ENCODE measurements at places on chromosomes 7 and 10. TPM values are rescaled to one million over a fixed set of nuclear protein-coding genes. Genes with fewer than 3 reads are reported as not detected.

The HOXA5 gene
- not detected for total RNA-seq

The NRBF2 gene
- total RNA-seq, result 23.6 TPM

DNA sequence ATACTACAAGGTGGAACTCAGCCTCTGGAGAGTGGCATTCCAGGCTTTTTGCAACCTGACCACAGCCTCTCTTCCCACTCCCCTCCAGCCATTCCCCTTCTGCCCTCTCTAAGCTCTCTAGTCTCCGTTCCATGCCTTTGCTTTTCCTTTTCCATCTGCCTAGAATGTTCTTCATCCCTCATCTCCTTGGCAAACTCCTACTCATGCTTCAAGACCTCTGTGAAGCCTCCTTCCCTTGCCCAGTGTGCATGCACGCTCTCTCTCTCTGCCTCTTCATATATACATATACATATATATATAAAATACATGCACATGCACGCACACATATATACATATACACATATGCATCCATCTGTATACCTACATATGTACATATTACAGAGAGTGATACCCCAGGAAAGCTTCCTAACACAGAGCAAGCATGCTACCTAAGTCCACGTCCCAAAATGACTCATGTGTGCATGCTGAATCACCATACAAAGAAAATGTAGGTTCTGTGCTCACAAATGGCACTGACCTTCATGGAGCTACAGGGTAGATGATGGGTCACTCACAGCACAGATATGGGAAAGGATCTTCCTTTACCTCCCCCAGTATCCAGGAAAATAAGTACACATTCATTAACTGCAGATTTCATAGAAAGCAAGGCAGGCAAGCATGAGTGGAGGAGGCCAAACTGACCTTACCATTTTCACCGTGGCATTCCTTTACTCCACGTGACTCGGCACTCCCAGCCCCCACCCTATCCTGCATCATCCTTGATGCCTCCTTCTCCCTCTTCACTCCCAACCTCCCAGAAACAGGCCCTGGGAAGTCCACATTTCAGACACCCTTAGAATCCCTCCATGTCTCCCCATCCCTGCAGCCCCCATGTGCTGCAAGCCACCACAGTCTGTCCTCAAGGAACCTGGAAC is 238.4 kb upstream of the ZMIZ1 start:
- DNase-seq, result no peak

DNA sequence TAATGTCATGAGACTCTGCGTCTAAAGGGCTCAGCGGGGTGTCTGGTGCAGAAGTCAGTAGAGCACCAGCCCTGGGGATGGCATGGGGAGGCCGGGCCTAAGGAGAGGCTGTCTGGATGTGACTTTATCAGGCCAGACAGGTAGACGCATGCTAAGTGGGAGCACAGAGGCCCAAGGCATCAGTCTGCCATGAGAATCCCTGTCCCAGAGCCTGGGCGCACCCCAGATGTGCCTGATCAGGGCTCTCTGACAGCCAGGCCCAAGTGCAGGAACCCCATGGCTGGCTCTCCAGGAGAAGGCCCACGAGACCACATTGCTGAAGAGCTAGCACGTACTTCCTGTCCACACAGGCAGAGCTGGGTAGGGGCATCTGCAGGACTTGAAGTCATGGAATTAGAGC is 48.0 kb upstream of the CPXM2 start:
- no peak for DNase-seq

- DNase-seq, result no peak
Measured at GRCh38 chr10:78513330-78513729, 479.7 kb downstream of the RPS24 start.

The SLC37A3 gene
- total RNA-seq, result 33.5 TPM

DNA sequence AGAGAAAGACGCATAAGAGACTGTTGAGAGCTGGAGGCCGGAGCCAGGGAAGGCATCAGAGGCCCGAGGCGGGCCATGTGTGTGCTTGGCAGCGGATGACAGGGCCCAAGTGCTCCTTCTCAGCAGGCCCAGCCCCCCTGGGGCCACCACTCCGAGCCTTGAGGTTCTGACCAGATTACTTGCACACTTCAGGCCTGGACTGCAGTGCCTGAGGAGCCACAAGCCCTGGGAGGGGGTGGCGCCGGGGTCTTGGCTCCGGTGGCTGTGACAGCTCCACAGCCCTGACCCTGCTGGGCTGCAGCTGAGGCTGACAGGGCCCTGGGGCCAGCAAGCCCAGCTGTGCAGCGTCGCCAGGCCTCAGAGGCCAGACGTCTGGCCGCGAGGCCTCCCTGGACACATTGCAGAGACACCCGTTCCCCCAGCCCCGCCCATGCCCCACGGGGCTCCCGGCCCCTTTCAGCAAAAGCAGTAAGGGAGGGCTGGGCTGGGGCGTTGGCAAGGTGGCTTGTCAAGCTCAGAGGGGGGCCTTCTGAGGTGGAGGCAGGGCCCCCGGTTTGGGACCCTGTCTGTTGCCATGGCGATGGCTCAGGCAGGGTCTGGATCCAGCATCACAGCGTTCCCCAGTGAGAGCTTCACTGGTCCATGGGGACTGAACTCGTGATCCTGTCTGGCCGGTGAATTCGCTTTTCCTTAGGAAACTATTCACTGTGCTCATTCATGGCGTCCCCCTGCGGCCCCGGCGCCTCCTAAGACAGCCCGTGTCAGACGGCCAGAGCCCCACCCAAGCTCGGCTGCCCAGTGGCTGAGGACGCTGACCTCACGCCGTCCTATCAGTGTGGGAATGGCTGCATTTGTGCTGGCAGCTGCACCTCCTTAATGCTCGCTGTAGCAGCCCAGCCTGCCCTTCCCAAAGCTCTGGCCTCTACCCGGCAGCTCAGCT is 5.7 kb downstream of the ELN start:
- DNase-seq, result no peak

The CAMK2B gene
- total RNA-seq, result 0.33 TPM

DNA sequence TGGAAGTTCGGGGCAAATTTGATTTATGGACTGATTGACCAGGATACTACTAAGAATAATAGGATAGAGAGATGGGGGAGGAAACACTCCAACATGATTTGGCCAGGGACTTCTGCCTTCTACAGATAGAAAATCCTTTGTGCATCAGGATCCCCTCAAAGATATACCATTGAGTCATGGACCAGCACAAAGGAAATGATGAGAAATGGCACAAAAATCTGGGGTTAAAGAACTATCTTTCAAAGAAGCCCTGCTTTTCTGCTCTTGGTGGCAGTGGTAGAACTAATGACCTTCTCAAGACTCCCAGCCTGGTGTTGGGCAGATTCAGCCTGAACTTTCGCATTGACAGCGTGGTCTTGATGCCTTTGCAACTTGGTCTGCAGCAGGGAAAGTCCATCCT is 27.6 kb upstream of the LAMB1 start:
- no peak for DNase-seq

All from activated T-cell treated with anti-CD3 and anti-CD28 coated beads, Interleukin-2, amount 50 U/mL, for 4 hours (primary cell).